ENCODE measurements at places on chromosomes 12 and 14.

DNA sequence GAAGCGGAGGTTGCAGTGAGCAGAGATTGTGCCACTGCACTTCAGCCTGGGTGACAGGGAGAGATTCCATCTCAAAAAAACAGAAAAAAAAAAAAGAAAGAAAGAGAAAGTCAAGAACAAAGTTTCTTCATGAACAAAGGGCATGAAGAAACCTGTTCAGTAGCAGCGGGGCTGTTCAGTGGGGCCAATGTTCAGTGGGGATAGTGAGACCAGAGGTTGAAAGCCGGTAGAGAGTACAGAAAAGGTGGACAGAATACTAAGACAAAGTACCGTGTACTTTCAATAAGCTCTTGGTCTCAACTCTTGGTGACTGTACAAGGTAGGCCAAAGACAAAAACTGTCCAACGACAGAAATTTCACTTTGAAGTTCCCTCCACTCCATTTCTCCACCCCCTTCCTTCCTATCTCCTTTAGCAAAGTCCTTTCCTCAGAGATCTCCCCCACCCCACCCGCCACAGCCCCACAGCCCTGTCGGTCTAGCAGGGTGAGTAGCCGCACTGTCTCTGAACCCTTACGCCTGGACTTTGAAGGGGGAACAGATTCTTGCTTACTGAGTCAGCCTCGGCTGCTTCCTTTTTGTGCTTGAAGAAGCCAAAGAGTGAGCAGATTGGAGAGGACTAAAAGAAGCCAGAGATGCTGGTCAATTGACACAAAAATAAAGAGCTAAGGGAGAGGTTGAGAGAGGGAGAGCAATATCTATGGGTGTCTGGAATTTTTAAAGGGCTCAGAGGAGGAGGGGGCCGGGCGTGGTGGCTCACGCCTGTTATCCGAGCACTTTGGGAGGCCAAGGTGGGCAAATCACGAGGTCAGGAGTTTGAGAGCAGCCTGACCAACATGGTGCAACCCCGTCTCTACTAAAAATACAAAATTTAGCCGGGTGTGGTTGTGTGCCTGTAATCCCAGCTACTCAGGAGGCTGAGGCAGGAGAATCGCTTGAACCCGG, 44.2 kb upstream of the FOS start:
- no peak for DNase-seq

- no peak for DNase-seq
These were observed 13.4 kb downstream of the DEPDC4 start for GRCh38 chr12:100253437-100253836.

GRCh38 chr12:41904041-41904440, 240.6 kb downstream of the GXYLT1 start:
- DNase-seq: no peak

- no peak for DNase-seq
These were observed 70.7 kb downstream of the CMKLR1 start for GRCh38 chr12:108268397-108268796.

GRCh38 chr12:131831635-131832041, 3.4 kb downstream of the MMP17 start:
- no peak for DNase-seq

DNA sequence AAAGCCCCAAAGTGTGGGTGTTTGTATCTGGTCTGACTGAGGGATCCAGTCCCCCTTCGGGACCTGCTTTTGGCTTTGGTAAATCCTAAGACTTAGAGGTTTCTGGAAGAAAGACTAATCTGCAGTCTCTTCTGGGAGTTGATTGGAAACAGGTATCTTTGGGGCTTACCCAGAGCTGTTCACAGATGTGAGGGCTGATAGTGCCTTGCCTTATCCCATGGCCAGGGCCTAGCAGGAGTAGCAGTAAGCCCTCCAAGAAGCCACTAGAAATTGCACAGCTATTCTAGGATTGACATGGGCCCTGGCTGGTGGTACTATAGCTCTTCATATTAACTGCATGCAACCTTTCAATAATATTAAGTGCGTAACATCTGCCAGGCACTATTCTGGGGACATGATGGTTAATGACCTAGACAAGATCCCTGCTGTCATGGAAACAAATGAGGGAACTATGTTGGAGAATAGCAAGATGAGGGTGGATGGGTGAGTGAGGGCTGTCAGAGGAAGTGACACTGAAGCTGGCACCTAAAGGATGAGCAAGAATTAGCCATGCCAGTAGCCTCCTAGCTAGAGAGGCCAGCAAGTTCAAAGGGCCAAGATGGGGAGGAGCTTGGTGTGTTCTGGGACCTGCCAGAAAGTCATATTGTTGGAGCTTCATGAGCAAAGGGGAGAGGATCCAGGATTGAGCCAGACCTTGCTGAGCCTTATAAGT, 71.7 kb downstream of the CRADD start:
- no peak for DNase-seq

DNA sequence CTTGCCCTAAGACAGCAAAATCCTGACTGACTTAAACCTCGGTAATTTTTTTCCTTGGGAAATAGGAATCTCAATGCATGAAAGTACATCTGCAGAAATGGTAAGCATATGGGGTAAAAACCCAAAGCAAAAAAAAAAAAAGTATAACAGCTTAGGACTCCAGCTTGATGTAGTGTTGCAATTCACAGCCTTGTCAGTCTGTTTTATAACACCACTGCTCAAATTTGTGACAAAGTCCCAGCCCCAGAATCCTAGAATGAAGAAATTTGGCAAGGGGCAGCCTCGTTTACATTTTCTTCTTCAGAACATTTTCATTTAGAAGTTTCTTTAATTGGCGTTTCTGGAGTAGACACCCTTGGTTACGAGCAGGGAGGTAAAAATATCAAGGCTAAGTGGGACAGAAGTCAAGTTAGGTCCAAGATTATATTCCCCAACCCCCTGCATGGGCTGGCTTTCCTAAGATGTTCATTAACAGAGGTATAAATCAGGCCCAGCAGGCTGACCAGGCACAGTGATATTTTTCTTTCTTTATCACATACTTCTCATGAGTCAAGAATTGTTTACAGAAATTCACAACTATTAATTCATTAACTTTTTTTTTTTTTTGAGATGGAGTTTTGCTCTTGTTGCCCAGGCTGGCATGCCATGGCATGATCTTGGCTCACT, 424.0 kb downstream of the RMST start:
- DNase-seq: no peak

DNA sequence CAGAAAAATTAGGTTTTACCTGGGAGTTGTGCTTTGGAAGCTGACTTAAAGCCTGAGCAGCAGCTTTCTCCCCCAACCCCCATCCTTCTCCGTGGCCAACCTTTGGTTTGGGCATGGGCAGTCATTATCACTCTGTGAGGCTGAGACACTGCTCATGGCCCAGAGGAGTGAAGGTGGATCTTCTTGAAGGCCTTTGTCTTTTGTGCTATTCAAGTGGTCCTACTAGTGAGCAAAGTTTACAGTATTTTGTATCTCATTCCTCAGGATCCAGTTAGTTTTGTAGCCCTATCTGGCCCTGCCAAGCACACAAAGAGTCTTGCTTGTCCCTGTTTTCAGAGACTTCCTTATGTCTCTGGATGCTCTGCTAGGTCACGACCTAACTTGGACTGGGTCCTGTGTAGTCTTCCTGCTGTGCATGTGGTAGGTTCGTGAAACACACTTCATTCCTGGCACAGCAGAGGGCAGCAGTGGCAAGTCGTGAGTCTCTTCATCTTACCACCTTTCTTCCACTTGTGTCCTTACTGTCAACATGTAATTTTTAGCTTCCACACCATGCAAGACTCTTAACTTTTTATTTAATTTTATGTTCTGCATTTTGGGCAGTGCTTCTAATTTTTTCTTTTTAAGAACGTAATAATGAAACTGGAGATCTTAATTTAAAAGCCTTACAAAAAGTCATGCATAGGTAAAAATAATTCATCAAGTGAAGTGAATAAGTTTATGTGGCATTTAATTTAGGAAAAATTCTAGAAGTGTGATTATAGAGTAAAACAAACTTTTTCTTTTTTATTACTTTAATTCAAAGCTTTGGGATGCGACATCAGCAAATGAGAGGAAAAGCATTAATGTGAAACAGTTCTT, 53.7 kb downstream of the APAF1 start:
- no peak for DNase-seq

GRCh38 chr14:83462759-83463158, 1929.1 kb upstream of the SEL1L start:
- no peak for DNase-seq

DNA sequence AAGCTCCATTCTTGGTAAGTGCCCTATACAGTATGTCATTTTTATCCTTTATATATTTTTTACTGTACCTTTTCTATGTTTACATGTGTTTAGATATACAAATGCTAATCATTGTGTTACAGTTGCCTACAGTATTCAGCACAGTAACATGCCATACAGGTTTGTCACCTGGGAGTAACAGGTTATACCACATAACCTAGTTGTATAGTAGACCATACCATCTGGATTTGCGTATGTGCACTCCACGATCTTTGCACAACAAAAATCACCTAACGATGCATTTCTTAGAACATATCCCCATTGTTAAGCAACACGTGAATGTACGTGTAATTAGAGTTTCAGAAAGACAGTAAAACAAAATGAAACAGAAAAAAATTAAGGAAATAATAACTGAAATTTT, 11.9 kb upstream of the ANO2 start:
- DNase-seq: no peak

GRCh38 chr12:117147639-117148038, 42.6 kb downstream of the FBXO21 start:
- DNase-seq: no peak

- DNase-seq: no peak
These were observed 28.5 kb downstream of the CDKN1B start for GRCh38 chr12:12745576-12746211.

GRCh38 chr12:101647711-101648110, 49.7 kb upstream of the CHPT1 start:
- DNase-seq: no peak

DNA sequence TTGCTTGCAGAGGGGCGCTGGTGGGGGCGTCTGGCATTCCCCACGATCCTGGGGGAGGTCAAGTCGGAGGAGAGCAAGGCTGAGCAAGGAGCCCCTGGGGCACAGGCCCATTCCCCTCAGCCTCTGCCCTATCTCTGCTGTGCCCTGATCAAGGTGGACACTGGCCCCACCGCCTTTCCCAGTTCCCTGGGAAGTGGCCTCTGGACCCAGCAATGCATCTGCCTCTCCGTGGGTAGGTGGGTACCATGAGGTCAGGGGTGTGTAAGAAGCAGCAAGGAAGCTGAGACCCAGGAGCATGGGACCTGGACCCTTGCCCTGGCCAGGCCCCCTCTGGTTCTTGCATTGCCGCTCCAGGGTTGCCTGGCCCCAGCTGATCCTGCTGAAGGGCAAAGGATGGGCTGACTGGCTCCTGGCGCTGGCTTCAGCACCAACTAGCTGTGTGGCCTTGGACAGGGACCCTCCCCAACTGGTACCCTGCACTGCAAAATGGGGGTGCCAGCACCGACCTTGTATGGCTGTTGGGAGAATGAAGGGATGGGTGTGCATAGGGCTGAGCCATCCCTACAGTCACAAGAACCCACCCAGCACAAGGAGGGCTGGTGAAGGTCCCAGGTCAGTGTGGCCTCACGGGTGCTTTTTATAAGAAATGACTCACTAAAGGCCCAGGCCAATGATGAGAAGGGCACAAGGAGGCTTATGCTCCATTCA, 19.6 kb downstream of the SLC25A29 start:
- no peak for DNase-seq

DNA sequence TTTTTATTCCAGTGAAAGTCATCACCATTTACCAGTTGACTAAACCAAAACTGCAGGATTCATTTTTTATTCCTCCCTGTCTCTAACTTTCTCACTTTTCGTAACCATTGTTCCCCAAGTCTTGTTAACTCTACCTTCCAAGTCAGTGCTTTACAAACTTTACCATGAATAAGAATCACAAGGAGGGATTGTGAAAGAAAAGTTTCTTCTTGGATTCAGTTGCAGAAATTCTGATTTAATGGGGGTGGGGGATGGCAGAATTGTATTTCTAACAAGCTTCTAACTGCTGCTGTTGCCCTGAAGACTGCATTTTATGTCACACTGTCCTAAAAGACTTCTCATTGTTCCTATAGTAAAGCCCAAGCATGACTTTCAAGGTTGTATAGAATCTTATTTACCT, 5.0 kb upstream of the RAB21 start:
- no peak for DNase-seq

DNA sequence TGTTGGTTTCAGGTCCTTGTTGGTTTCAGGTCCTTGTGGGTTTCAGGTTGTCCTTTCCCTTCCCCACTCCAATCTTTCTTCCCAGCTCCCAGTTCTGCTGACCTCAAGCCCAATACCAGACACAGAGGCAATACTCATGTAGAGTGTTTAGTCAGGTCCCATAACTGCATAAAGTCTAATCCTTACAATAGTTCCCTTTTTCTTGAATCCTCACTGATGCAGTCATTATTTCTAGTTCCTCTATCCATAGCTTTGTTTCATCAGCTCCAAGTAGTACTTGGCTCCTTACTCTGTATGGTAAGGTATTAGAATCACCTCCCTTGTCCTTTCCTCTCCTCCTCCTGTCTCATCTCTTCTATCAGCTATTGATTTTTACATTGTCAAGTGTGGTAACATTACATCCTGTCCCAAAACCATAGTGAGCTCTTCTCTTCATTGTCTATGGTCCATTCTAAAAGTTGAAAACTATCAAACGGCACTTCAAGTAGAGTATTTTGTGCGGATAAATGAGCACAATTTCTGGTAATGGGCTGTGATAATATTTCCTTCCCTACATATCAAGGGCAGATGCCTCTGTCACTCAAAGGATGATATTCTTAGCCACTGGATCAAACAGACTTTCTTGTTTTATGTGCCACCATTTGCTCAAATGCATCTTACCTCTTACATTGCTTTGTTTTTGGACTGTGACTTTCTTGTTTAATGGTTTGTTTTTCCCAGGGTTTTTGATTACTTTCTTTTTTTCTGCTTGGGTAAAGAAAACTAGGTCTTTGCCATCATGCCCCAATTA, 57.2 kb upstream of the JDP2 start:
- DNase-seq: no peak

GRCh38 chr12:2696136-2696535, 98.6 kb upstream of the FKBP4 start:
- DNase-seq: no peak

- peak; percentile 12 for DNase-seq
These were observed 2.7 kb downstream of the PTHLH start for GRCh38 chr12:27969624-27970400.

DNA sequence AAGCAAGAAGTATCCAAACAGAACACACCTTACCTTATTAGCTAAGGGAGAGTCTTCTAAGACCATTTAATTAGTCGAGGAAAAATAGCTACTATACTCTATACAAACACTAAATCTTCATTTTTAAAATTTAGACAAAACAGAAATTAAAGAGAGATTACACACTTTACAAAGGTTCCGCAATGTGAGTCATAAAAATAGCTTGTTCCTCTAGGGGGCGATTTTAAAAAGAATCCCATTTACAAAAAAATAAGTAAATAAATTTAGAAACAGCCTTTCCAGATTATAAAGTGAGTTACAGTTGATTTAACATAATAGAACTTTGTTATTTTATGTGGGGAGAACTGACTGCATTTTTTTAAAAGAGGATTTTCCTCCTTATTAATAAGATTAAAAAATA, 201.6 kb downstream of the PAX9 start:
- no peak for DNase-seq

DNA sequence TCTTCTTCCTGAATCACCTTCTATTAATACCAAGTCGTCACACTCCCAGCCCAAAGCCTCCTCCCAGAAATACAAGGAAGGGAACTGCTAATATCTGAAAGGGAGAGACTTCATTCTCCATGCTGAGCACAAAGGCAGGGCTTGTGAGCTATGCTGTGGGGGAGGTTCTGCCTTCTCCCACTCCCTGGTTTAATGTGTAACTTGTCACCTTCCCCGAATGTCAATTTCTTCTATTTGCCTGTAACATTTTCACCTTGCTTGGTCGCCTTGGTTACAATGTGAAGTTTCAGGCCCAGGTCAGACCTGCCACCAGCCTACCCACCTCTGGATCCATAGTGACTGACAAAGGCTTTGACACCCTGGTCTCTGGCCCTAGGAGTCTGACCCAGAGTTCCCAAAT, 82.0 kb upstream of the ESRRB start:
- DNase-seq: no peak

All from activated CD8-positive, alpha-beta memory T cell treated with anti-CD3 and anti-CD28 coated beads for 1 hour (primary cell).